ENCODE measurements at places on chromosomes 1 and 21. TPM values are rescaled to one million over a fixed set of nuclear protein-coding genes. Genes with fewer than 3 reads are reported as not detected.

DNA sequence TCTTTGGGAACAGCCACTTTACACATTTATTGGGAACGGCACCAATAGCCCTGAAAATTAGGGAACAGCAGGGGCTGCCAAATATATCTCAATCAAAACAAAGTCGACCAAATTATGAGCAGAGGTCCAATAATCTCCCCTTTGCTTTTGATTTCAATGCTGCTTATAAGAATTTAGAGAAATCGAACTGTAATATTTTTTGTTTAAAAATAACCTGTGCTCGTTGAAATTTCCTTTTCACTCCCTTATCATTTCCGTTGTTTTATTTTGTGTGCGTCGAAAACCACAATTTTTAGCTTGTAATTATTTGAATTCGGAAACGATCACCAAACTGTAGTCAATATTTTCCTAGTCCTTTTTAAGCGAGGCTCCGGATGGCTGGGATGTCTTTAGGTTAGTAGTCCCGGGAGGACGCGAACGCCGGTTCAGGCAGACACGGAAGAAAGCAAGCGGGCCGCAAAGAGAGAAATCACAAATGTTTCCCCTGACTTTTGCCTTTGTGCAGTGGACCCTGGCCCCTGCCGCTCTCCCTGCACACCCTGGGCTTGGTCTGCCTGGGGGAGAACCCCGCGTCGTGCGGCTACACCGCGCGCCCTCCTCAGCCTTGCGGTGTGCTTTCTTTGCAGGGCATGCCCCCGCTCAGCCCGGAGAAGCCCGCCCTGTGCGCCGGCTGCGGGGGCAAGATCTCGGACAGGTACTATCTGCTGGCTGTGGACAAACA lies 2.3 kb downstream of the LHX9 start:
- no peak for DNase-seq

DNA sequence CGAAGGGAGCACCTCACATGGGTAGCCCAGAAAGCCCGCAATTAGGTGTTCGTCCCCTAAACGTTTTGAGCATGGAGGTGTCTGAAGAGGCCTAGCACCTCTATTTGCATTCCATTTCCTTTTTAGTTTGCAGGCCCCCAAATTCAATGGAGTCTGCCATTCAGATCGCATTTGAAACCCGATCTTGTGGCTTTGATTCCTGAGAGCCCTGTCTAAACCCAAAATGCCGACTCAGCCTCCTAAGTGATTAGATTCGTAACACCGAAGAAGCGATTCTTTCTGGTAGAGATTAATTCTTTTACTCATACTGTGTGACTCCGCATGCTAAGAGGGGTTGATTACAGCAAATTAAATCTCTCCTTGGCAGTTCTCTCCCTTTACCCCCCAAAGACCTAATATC lies 415.2 kb upstream of the KAZN start:
- no peak for DNase-seq

- DNase-seq = no peak
Measured at GRCh38 chr1:109828756-109829505, 65.2 kb upstream of the EPS8L3 start.

DNA sequence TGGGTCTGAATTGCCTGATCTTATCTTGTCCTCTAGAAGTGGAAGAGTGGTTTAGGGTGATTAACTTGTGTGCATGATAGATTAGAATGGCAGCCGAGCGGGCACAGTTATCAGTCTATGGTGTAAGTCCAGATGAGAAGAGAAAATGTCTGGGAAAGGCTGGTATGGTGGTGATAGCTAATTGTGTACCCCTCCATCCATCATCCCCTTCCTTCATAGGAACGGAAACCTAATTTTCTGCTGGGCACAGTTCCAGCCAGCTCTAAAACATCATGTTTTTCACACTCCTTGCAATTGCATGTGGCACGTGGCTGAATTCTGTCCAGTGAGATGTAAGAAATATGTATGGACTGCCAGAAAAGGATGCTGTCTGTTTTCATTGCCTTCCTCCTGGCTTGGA lies 40.9 kb upstream of the ZP4 start:
- DNase-seq = no peak

GRCh38 chr1:201673093-201673492 lies 134.2 kb downstream of the NAV1 start:
- DNase-seq = no peak

- no peak for DNase-seq
Measured at GRCh38 chr1:50995651-50996050, 25.6 kb downstream of the CDKN2C start.

- DNase-seq = no peak
Measured at GRCh38 chr21:25133939-25134338, 473.3 kb downstream of the MRPL39 start.

- no peak for DNase-seq
Measured at GRCh38 chr21:31356440-31356839, 12.4 kb upstream of the TIAM1 start.

- DNase-seq = no peak
Measured at GRCh38 chr21:15264084-15264665, 199.4 kb upstream of the NRIP1 start.

- DNase-seq = no peak
Measured at GRCh38 chr1:193260896-193261295, 74.5 kb upstream of the B3GALT2 start.

GRCh38 chr1:941588-942383 lies 17.3 kb downstream of the NOC2L start:
- DNase-seq = peak; percentile 86

DNA sequence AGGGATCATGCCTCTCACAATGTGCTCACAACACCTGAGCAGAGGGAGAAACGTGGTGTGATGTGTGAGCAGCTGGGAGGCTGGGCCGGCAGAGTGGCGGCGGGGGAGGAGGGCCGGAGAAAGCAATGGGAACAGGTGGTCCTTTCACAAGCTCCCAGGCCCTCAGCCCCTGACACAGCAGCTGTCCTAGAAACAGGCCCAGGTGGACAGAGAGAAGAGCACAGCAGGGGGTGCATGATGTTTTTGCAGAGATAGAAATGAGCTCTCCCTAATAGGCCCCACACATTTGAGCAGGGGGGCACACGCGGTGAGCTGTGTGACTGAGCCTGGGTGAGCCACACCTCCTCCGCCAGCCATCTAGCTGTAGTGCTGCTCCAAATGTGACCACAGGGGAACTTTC lies 7.6 kb upstream of the RGS16 start:
- DNase-seq = no peak

DNA sequence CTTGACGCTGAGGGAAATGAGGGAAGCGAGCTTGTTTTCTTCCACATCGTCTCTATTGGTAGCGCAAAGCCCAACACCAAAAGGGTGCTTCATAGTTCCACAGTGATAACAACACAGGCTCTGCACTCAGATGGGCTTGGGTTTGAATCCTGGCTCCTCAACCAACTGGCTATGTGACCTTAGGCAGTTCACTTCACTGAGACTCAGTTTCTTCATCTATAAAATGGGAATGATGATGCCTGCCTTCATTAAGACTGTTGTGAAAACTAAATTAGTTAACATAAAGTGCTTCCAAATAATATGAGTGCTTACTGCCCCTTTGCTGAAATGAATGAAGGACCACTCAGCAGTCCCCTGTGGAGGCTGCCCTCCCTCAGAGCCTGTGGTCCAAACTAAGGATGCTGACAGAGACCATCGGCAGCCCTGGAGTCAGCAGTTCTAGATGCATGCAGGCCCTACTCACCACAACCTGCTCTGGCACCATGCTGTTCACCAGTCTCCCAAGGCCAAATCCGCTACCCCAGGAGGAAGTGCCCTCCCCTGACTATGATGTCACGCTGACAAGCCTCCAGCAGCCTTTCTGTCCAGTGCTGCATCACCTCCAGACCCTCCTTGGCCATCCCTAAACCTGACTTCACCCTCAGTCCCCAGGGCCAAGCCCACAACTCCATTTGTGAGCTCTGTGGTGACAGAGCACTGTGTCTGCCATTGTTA lies 30.7 kb downstream of the DMAP1 start:
- no peak for DNase-seq

- peak; percentile 49 for DNase-seq
Measured at GRCh38 chr21:25708467-25709065, 26.1 kb downstream of the ATP5PF start.

DNA sequence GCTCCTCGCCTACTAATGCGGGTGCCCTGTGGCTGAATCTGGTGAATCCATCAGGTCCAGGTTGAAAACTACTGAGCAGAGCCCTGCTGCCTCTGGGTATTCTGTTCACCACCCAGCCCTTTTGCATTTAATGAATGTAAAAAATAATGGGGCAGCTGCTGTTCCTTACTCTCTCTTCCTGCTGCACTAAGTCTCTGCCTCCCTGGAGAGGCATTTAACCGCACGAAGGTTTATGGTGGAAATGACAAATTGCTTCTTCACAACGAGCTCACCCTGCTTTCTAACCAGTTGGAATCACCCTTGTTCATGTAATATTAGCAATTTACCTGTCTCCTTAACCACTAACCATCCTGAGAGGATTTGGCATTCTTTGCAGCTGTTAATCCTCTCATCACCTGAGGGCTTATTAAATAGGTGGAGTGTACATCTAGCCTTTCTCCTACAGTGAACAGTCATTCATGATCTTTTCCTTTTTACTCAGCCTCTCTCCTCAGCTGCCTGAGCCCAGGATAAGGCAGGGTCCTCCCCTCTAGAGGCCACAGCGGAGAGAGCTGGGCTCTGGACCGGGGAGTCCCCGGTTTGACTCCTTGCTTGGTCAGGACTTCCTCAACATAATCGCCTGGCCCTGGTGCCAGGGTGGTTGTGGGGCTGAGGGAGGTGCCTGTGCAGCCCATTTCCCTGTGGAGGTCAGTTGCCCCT lies 97.6 kb downstream of the NOS1AP start:
- no peak for DNase-seq

DNA sequence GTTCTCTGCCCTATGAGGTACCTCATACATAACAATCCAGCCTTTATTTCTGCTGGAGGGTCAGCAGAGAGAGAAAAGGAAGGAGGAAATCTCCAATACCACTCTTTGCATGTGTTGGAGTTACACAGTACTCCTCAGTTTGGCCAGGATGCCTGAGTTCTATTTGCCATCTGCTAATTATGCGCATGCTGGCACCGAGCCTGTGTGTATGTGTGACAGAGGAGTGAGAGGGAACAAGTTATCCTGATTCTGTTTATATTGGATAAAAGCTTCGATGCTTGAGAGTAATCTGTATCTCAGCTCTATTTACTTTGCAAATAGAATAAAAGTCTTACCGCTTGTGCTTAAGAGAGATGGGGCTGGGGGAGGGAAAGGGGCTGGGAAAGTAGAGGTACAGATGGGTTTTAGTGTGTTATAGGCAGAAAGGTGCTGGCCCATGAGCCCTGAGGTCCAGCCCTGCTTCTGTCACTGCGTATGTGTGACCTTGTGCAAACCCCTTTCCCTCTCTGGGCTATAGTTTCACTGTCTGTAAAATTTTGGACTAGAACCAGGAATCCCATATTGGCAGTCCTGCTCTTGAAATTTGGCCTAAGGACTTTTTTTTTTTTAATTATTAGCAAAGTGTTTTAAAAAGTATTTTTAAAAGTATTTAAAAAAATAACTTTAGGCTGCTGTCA lies 54.5 kb upstream of the PLXNA2 start:
- no peak for DNase-seq

- no peak for DNase-seq
Measured at GRCh38 chr1:20123722-20124455, 4.6 kb upstream of the PLA2G2D start.

DNA sequence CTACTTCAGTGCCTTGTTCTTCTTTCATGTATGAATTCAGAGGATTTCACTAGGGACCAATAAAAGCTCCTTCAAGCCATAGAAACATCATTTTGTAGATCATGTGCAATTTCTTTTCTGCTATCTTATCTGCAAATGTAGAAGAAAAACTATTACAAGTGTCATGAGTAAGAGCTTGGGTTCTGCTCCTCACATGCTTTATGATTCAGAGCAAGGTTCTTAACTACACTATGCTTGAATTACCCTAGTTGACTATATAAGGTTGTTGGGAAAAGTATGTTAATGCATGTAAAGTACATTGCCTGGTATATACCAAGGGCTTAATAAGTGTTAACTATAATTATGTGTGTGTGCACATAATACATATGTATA lies 91.4 kb upstream of the S1PR1 start:
- DNase-seq = no peak

GBP1 gene
- total RNA-seq = 52.3 TPM

SPRR2A gene
- not detected for total RNA-seq

TRIM45 gene
- 40.0 TPM for total RNA-seq

AKR7A3 gene
- total RNA-seq = 3.1 TPM

CSF3R gene
- 2.8 TPM for total RNA-seq

All from mesothelial cell of epicardium (in vitro differentiated cells).